Epithelial cell of esophagus (primary cell): ENCODE measurements at places on chromosomes 1 and 21.

DNA sequence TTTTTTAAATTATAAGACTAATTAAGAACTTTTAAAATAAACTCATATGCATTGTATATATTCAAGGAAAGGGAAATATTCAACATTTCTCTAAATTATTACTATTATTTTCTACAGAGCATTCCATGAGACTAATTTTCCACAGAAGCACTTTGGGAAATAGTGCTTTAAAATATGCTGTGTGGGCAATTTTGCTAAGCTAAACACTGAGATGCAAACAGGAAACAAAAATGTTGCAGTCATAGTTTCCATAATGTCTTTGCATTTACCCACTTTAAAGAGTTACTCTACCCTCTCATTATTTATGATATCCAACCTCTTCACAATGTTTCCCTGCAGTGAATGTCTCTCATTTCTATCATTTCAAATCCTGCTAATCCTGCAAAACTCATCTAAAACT lies 269.6 kb upstream of the BEND5 start:
- DNase-seq, result no peak

GRCh38 chr21:38323721-38324531 lies 67.1 kb downstream of the KCNJ15 start:
- peak; percentile 80 for DNase-seq

- no peak for DNase-seq
These were observed 61.0 kb downstream of the SMYD2 start for GRCh38 chr1:214341932-214342331.

DNA sequence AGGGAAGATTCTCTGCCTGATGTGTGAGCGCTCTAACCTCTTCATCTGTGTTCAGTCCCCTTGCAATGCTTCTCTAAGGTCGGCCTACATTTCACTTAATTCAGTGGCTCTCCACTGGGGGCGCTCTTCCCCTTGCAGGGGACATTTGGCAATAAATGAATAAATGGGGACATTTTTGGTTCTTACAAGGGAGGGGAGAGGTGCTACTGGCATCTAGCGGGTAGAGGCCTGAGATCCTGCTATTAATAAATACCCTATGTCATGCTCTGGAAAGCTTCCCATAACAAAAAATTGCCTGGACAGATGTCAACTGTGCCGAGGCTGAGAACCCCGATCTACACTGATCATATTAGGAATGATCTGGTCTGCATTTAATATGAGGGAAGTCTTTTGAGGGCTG lies 25.9 kb upstream of the DNAJC11 start:
- DNase-seq, result peak; percentile 70

- DNase-seq, result no peak
These were observed 58.7 kb downstream of the IGSF21 start for GRCh38 chr1:18166341-18166740.

GRCh38 chr21:34021726-34022125 lies 51.7 kb upstream of the MRPS6 start:
- peak; percentile 8 for DNase-seq

GRCh38 chr1:110593902-110594301 lies 12.3 kb downstream of the KCNA2 start:
- no peak for DNase-seq

- no peak for DNase-seq
These were observed 59.5 kb downstream of the DENND1B start for GRCh38 chr1:197715806-197716205.

GRCh38 chr1:154923695-154924094 lies 12.8 kb downstream of the PMVK start:
- DNase-seq, result no peak

- DNase-seq, result peak; percentile 30
These were observed 759 bp downstream of the AMPD2 start for GRCh38 chr1:109620401-109620791.

- DNase-seq, result peak; percentile 87
These were observed 13.2 kb downstream of the PPP1R15B start for GRCh38 chr1:204398197-204399125.

GRCh38 chr1:74010206-74010605 lies 187.8 kb downstream of the LRRIQ3 start:
- no peak for DNase-seq

GRCh38 chr1:912740-913301 lies 10.9 kb upstream of the SAMD11 start:
- DNase-seq, result peak; percentile 40

DNA sequence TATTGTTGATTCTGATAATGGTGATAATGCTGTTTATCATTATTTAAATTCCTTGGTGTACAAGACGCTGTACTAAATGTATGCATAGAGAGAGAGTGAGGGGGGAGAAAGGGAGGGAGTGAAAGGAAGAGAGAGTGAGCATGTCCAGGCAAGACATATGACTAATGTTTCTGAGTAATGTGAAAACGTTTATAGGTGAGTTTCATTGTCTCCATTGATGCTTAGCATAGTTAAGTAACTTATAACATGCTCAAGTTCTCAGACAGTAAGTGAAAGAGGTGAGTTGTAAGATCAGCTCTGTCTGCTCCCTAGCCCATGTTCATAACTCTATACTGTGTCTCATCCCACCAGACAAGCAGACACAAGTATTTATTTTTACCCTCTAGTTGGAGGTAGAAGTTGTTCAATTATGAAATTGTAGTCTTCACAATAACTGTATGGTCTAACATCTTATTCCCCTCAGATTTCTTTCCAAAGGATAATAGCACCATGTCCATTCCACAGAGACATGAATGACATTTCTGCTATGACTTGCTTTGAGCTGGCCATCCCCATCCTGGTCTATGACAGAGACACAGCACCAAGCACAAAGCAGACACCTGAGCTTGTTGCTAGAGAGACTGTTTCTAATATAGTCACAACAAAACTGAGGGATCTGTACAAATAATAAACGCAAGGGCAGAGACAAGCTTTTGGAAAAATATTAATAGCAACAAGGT lies 285.1 kb downstream of the CACNA1E start:
- DNase-seq, result peak; percentile 95

DNA sequence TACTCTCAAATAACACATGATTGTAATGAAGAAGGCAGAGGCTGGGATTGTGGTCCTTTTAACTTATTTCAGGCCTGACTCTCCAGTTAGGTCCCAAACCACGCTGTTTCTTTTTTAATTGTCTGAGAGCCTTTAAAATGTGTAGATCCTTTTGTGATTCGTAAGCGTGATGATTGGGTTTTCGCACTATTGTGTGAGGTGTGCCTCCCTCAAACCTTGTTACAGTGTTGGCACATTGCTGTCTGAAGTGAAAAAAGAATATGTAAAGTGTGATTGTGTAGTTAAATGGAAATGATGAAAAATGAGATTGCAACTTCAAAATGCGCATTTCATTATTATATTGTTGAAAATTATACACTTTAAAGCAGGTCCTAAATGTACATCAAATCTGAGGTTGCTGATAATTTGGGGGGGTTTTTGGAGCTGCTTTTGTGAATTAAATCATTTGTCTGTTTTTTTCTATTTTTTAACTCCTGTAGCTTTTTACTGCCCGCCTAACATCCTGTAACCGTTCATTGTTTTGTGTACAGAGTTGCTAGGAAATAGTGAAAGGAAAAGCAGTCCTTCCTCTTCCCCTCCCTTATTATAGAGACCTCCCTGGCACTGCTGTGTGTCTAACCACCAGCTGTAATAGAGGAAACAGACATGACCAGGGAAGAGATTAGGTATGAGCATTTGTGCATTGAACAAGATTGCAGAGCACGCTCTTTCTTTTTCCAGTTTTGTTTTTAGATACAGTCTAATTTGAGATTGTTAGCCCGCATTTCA lies 43.3 kb downstream of the IARS2 start:
- DNase-seq, result no peak

GRCh38 chr1:115089420-115090185 lies at the start of gene TSPAN2:
Gene TSPAN2 (minus strand): TSS chr1:115089503. CDS start chr1:115089432, 71 bp downstream.
- DNase-seq, result no peak

- no peak for DNase-seq
These were observed 78.3 kb upstream of the KCNK2 start for GRCh38 chr1:215004121-215004827.

GRCh38 chr1:41941381-41941780 lies 22.7 kb upstream of the HIVEP3 start:
- DNase-seq, result no peak

- DNase-seq, result no peak
These were observed at the start of gene FCGR3B for GRCh38 chr1:161631076-161631475. Gene FCGR3B (minus strand): TSS chr1:161631176. CDS start chr1:161631094, 82 bp downstream.

DNA sequence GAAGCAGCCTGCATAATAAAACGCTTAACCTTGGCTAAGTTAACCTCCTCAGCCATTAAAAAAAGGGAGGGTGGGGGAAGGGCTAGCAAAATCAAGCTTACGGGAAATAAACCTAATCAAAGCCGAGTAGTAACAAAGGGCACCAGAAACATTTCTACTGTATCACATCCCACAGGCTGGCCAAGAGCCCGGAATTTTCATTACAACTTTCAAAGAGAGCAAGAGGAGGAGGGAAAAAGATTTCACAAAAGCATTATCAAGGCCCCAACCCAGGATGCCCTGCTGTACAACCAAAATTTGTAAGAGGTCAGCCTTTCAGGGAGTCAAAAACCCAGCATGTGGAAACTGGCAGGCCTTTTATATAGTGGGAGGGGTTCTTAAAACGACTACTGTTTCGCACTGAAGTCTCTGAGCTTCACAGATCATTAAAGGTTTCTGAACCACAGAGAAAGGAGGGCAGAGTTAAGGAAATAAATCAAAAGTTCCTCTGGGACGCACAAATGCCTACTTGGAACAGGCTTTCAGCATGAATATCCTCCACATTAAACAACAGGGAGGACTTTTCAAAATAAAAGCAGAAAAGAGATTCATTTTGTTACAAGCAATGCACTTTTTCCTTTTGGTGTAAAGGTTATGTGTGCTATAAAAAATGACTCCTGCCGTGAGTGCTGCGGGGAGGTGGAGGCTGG lies 90.4 kb downstream of the SLC45A1 start:
- no peak for DNase-seq

- no peak for DNase-seq
These were observed 91.2 kb upstream of the FAM78B start for GRCh38 chr1:166258017-166258416.

DNA sequence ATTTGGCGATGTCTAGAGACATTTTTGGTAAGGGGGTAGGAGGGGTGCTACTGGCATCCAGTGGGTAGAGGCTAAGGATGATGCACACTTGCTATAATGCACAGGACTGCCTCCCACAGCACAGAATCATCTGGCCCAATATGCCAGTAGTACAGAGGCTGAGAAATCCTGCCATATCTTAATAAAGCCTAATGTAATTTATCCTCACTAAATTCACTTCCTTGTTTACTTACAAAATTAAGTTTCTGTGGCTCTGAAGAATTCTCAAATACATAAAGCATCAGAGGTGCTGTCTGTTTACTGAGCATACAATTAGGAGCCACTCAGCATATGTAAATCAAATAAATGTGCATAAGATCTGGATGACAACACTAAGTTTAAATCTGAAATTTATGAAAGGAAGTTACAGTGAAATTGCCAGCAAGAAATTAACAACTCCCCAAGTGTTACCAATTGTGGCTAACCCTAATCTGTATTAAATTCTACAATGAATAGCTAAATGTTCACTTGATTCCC lies 26.5 kb downstream of the NGF start:
- DNase-seq, result no peak

- no peak for DNase-seq
These were observed 90.6 kb downstream of the GPATCH2 start for GRCh38 chr1:217540321-217540720.

GRCh38 chr1:33346927-33347649 lies 26.2 kb upstream of the A3GALT2 start:
- DNase-seq, result peak; percentile 81

DNA sequence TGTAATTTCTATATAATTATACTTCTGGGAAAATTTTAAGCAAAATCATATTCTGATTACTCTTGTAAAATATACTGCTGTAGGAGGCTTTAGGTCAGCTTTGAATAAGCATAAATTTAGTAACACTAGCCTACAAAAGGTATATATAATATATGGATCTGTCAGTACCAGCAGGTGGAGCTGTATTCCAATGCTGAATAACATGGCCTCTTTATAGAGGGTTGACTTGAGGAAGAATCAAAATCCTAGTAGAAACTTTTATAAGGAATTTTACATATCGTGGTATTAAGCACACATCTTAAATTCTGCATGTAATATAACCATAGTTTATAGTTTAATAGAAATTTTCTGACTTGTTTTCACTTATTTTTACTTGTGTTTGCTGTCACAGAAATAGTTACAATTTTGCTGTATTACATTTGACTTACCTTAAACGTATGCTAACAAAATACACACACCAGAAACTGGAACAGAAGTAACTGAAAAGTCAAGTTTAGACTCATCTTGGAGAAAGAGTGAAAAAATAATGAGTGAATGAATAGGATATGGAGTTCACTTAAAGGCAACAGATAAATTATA lies 79.3 kb downstream of the HMCN1 start:
- peak; percentile 70 for DNase-seq

- DNase-seq, result no peak
These were observed 24.7 kb downstream of the ATP1A1 start for GRCh38 chr1:116397728-116398127.

DNA sequence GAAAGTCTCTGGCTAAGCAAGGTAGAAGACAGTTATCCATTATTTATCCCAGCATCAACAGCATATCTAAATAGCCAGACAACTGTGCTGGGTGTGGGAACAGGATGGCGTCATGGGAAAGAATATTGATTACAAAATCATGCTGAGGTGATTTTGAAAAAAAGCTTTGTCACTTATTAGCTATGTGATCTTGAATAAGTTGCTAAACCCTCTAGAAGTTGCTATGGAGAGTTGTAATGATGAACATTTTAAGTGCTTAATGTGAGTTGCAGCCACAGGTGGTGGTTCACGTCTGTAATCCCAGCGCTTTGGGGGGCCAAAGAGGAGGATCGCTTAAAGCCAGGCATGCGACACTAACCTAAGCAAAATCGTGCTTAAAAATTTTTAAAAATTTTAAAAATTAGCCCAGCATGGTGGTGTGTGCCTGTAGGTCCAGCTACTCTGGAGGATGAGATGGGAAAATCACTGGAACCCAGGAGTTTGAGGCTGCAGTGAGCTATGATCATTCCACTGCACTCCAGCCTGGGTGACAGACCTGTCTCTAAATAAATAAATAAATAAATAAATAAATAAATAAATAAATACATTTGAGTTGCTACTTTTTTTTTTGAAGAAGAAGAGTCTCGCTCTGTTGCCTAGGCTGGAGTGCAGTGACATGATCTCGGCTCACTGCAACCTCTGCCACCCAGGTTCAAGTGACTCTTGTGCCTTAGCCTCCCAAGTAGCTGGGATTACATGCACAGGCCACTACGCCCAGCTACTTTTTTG lies 33.6 kb downstream of the WNT2B start:
- no peak for DNase-seq

GRCh38 chr1:178844436-178844835 lies 26.4 kb downstream of the ANGPTL1 start:
- no peak for DNase-seq
